ENCODE measurements at places on chromosomes 1 and 21. TPM values are rescaled to one million over a fixed set of nuclear protein-coding genes. Genes with fewer than 3 reads are reported as not detected.

SCMH1 gene
- total RNA-seq, result 17.0 TPM

SAMD13 gene
- 5.9 TPM for total RNA-seq

GRCh38 chr1:66253330-66253921 is 280.5 kb upstream of the SGIP1 start:
- peak; percentile 85 for DNase-seq

- DNase-seq, result peak; percentile 19
Measured at GRCh38 chr1:5238351-5239130, 584.1 kb downstream of the AJAP1 start.

DNA sequence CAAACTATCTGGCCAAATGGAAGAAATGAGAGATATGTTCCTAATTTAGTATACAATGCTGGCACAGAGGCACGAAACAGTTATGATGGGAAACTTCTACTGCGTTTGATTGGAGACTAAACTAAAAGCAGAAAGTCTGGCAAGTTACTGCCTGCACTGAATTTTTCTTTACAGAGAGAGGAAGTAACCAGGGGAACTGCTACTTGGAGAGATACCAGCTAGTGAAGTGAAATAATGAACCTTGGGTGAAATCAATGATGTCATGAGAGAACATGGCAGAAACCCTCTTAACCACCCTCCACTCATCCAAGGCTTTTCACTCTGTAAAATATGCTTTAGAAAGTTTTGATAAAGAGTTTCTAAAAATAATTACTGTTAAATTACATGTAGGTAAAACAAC is 29.3 kb downstream of the NIBAN1 start:
- DNase-seq, result no peak

DNA sequence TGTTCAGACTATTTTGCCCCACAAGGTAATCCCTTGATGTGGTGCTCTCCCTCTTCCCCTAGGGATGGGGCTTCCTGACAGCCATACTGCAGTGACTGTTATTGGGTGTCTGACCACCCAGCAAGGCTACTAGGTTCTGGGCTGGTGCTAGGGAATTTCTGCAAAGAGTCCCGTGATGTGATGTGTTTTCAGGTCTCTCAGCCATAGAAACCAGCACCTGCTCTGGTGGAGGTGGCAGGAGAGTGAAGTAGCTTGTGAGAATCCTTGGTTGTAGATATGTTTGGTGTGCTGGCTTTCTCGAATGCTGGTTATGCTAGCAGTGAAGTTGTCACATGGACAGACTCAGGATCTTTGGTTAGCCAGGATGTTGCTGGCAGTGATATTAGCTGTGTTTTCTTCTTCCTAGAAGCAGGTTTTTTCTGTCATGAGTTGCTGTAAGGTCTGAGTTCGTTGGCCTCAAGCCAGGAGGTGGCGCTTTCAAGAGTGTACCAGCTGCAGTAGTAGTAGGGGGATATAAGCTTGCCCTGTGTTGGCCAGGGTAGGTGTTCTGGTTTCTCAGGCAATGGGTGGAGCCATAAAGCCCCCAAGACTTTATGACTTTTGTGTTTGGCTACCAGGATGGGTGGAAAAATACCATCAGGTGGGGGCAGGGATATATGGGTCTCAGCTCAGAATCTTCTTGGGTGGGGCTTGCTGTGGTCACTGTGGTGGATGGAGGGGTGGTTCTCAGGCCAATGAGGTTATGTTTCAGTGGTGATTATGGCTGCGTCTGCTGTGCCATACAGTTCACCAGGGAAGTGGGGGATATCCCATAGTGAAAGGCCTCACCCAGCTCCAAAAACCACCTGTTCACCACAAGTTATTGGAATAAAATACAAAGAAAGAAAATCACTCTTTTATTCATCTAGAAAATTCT is 1112.3 kb downstream of the KCNT2 start:
- DNase-seq, result no peak

DNA sequence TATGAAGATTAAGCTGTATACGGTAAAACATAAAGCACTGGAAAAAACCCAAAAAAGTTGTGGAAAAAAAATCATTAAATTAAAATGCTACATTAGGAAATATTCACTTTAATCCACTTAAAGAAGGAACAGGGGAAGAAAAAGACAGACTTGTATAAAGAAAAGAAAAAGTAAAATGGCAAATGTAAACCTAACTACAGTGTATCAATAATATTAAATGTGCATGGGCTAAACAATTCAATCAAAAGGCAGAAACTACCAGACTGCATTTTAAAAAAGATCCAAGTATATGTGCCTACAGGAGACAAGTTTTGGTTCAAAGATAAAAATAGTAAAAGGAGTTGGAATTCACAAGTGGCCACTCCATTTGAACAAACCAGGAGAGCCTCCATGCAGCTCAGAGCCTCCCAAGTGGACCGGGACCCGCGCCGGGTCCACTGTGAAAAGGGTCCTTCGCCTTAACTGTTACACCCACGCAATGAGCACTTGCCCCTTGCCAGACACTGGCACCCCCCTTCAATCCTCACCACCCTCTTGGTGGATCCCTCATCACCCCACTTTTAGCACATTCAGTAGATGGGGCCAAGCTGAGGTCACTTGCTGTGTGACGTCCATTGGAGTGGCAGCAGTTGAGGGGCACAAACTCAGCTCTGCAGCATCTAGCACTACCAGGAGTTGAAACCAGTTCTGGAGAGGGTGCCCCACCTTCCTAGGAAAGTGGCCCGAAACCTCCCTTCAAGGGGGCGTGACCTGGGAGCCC is 898 bp downstream of the C1orf174 start:
- DNase-seq, result no peak

- DNase-seq, result peak; percentile 79
Measured at GRCh38 chr1:20110679-20111078, 8.7 kb downstream of the PLA2G2D start.

DNA sequence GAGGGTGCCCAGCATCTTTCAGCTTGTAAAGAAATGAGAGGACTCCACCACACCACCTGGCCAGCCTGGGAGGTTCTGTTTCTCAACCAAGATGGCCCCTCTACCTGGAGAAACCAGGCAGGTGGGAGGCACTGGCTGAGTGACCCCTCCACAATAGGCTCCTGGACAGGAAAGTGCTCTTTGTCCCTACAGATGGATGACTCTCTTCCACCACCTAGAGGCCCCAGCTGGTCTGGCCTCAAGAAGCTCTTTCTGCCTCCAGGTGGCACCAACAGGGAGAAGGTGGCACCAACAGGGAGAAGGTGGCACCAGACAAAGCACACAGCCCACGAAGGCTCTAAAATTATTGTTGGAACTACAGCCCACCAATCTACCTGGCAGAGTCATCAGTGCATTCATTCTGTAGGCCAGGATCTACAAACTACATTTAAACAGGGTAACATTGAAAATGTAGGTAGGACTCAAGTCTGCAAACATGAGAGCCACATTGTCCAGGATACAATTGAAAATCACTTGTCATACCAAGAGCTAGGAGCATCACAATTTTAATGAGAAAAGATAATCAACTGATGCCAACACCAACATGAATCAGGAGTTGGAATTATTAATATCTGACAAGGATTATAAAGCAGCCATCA is 14.4 kb downstream of the TMPRSS3 start:
- DNase-seq, result peak; percentile 59

- DNase-seq, result no peak
Measured at GRCh38 chr1:86618358-86618757, 71.5 kb downstream of the CLCA4 start.

DNA sequence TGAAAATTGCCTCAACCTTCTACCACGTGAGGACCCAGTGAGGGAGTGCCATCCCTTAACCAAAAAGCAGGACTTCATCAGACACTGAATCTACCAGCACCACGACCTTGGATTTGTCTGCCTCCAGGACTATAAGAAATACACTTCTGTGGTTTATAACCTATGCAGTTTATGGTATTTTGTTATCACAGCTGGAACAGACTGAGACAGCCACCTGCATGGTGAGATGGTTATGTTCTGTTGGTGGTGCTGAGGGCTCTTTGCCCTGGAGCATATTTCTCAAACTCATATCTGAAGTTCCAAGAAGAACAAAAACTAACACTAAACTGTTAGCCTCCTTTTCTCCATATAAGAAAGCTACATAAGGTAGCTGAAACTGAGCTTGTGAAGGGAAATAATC is 69.8 kb upstream of the RGS18 start:
- no peak for DNase-seq

GRCh38 chr1:27489973-27490741 is at the start of gene WASF2:
TSS of gene WASF2 (minus strand) at chr1:27490167. CDS start at chr1:27428890, 61,277 bp downstream.
- DNase-seq, result peak; percentile 95

GRCh38 chr1:114082867-114083585 is 70.6 kb downstream of the SYT6 start:
- DNase-seq, result no peak

- DNase-seq, result no peak
Measured at GRCh38 chr1:91015794-91016550, 5.9 kb downstream of the ZNF644 start.

- DNase-seq, result peak; percentile 80
Measured at GRCh38 chr1:116020668-116021272, 44.5 kb downstream of the SLC22A15 start.

DNA sequence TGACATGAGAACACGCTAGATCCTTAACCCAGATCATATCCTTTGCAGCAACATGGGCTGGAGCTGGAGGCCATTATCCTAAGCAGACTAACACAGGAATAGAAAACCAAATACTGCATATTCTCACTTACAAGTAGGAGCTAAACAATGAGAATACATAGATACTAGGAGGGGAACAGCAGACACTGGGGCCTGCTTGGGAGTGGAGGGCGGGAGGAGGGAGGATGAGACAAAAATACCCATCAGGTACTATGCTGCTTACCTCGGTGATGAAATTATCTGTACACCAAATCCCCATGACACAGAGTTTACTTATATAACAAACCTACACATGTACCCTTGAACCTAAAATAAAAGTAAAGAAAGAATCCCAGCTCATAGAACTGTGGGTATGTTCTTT is 1.2 kb upstream of the MOB3C start:
- no peak for DNase-seq

Measured in SK-MEL-5 (cell line).